ENCODE measurements at places on chromosomes 2 and 18. TPM values are rescaled to one million over a fixed set of nuclear protein-coding genes. Genes with fewer than 3 reads are reported as not detected.

GRCh38 chr2:37897511-37897910 is 27.6 kb upstream of the RMDN2 start:
- H3K4me1 ChIP-seq = no peaks in the 10 kb centered on the region
- H3K36me3 ChIP-seq = no peaks in the 10 kb centered on the region
- DNase-seq = no peak
- no peaks in the 10 kb centered on the region for H3K27me3 ChIP-seq
- H3K27ac ChIP-seq = no peak overlapping the region
- no peak overlapping the region for H3K4me3 ChIP-seq

- H3K36me3 ChIP-seq = no peaks in the 10 kb centered on the region
- no peak for DNase-seq
- H3K27ac ChIP-seq = no peak overlapping the region
- no peak overlapping the region for H3K4me3 ChIP-seq
These were observed 306.2 kb downstream of the ALK start for GRCh38 chr2:29615183-29615582.

DNA sequence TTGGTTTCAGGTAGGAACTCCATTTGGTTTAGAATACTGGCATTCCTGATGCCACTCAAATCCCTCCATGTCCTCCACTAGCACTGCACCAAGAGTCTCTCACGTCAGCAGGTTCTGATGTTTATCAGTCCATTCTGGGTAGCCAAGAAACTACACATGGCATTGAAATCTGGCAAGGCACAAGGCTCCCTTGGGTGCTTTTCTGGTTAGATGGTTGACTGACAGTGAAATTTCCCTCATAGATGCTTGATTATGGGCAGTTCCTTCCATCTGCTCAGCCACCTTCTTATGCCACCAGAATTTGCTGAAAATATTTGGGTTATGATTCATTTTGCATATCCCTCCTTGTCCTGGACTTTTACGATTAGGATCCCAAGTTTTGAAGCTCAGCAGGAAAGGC is 32.6 kb downstream of the EDAR start:
- H3K36me3 ChIP-seq = no peaks in the 10 kb centered on the region
- no peak overlapping the region for H3K27ac ChIP-seq
- no peak overlapping the region for H3K4me3 ChIP-seq
- H3K4me1 ChIP-seq = no peaks in the 10 kb centered on the region

DNA sequence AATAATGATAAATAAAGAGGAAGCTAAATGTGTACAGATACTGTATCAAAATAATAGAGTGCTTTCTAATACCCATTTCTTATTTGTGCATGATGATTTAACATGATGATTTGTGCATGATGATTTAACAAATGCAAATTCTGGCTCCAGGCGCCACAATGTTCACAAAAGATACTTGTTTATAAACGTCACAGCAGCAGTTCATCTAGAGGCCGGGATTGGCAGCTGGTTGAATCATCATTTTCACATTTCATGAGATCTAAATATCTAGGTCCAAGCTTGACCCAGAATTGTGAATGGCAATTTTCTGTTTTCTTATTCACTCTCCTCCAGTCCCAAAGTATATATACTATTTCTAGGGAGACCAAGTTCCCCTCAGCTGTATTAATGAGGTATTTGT is 322.0 kb downstream of the SUCLG1 start:
- DNase-seq = no peak
- no peaks in the 10 kb centered on the region for H3K4me1 ChIP-seq
- no peaks in the 10 kb centered on the region for H3K36me3 ChIP-seq
- no peaks in the 10 kb centered on the region for H3K27me3 ChIP-seq

DNA sequence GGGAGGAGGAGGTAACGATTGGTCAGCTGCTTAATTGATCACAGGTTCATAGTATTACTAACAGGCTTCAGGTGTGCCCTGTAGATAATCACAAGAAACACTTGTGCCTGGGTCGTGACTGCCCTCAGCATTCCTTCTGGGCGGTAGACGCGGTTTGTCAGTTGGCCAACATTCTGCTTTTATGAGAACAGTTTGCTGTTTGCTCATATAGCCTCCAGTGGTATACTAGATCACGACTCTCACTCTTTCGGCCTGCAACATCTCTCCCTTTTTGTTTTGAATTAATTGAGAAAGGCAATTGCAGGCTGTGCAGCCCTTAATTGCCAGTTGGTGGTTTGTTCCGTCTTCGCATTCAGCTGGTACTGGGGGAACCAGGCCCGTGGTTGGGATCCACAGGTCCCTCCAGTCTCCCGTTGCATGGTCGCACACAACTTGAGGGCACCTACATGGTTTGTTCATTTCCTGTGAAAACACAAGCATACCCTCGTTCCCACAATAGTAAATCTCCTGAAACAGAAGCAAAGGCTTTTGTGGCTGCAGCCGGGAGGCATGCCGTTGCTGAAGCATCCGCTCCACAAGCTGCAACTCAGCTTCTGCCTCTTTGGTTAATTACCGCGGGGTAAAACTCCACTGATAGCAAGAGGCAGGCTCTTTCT is 30.3 kb upstream of the GPR17 start:
- DNase-seq = no peak
- H3K36me3 ChIP-seq = no peaks in the 10 kb centered on the region
- H3K27ac ChIP-seq = no peak overlapping the region
- no peak overlapping the region for H3K4me3 ChIP-seq

DNA sequence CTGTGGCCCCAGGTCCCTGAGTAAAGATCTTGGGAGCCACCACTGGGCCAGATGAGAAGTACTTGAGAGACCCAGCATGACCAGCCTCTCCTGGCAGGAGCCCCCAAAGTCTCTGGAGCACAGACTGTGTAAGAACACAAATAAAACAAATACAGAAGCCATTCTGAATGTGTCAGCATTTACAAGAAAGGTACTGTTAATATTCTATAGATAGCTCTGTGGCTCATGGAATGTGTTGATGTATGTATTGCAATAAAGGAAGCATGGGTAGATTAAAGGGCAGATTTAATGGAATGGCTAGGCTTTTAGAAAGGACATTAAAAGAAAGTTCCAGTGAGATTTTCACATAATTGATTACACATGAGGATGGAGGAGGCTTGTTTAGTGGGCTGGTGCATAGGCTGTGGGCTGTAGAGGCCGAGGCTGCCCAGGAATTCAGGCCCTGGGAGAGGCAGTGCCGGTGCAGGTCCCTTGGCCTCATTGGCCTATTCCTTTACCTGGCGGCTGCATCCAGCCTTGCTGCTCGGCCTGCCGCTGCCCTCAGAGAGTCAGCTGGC is 127.7 kb upstream of the DLX2 start:
- no peaks in the 10 kb centered on the region for H3K27me3 ChIP-seq
- no peak overlapping the region for H3K4me3 ChIP-seq
- H3K4me1 ChIP-seq = no peaks in the 10 kb centered on the region
- no peak overlapping the region for H3K27ac ChIP-seq

- no peak for DNase-seq
- H3K36me3 ChIP-seq = no peaks in the 10 kb centered on the region
- H3K27me3 ChIP-seq = no peaks in the 10 kb centered on the region
- no peaks in the 10 kb centered on the region for H3K4me1 ChIP-seq
These were observed 958.8 kb upstream of the NRXN1 start for GRCh38 chr2:51990684-51991083.

GRCh38 chr2:84515788-84516187 is 510 bp upstream of the DNAH6 start:
- H3K36me3 ChIP-seq = no peaks in the 10 kb centered on the region
- no peak overlapping the region for H3K4me3 ChIP-seq
- no peak overlapping the region for H3K27ac ChIP-seq
- H3K4me1 ChIP-seq = no peaks in the 10 kb centered on the region

GRCh38 chr2:218964041-218964771 is 4.7 kb downstream of the CDK5R2 start:
- H3K27ac ChIP-seq = no peak overlapping the region
- H3K36me3 ChIP-seq = no peaks in the 10 kb centered on the region
- no peaks in the 10 kb centered on the region for H3K4me1 ChIP-seq

GRCh38 chr2:181858600-181858999 is 32.9 kb upstream of the ITPRID2 start:
- no peaks in the 10 kb centered on the region for H3K27me3 ChIP-seq
- no peak for DNase-seq
- no peak overlapping the region for H3K4me3 ChIP-seq
- no peak overlapping the region for H3K27ac ChIP-seq
- H3K36me3 ChIP-seq = no peaks in the 10 kb centered on the region

DNA sequence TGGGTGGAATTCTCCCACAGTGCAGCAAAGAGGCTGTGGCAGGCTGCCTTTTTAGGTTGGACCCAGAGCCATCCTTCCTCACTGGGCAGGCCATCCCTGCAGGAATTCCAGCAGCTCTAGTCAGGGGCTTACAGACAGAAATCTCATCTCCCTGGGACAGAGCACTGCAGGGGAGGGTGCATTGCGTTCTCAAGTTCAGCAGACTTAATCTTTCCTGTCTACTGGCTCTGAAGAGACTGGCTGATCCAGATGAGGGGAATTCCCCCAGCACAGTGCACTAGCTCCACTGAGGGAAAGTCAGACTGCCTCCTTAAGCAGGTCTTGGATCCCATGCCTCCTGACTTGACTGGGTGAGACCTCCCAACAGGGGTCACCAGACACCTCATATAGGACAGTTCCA is 899.7 kb upstream of the VRK2 start:
- H3K27me3 ChIP-seq = no peaks in the 10 kb centered on the region
- H3K27ac ChIP-seq = no peak overlapping the region
- H3K4me3 ChIP-seq = no peak overlapping the region
- no peak for DNase-seq
- H3K36me3 ChIP-seq = no peaks in the 10 kb centered on the region
- no peaks in the 10 kb centered on the region for H3K4me1 ChIP-seq

- no peaks in the 10 kb centered on the region for H3K4me1 ChIP-seq
- no peak overlapping the region for H3K4me3 ChIP-seq
- DNase-seq = no peak
These were observed 27.0 kb downstream of the ZNF892 start for GRCh38 chr2:95234286-95234785.

DNA sequence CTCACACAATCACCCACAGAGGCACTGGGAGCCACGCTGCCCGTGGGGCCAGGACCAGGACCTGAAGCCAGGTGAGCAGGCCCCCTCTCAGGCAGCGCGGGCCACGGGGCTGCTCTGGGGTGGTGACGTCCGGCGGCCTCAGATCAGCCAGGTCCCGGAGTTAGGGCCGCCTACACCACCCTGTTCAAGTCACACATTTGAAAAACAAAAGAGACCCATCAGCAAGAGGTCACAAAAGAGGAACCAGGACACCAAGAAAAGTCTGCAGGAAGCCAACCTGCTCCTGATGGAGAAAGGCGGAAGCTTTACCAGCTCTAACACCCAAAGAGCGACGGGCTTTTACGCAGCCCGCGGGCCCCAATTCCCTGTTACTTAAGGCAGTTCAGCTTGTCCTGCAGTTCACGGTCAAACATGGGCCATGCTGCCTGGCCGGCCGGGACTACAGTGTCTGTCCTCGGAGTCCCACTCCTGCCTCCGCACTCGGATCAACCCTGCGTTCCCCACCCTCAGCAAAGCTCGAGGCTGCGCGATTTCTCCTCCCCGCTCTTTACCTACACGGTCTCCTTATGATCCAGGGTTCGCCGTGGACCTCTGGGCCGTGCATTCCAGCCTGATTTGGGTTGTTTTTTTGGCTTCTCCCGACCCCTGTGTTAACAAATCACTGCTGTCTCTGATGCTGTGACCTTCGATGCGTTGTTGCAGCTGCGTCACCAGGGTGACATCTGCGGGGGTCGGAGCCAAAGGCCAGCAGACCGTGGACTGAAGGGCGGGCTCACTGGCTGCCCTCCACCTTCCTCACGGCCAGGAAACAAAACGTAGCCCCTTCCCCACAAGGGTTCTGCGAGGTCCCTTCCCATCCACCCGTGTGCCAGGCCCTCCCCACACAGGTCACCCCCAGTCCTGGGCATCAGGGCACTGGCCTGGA is 31.0 kb downstream of the SNORC start:
- no peaks in the 10 kb centered on the region for H3K4me1 ChIP-seq
- no peaks in the 10 kb centered on the region for H3K27me3 ChIP-seq
- H3K36me3 ChIP-seq = no peaks in the 10 kb centered on the region
- H3K4me3 ChIP-seq = no peak overlapping the region
- no peak overlapping the region for H3K27ac ChIP-seq

GRCh38 chr2:223786943-223787342 is 50.4 kb downstream of the AP1S3 start:
- no peak overlapping the region for H3K4me3 ChIP-seq
- no peak overlapping the region for H3K27ac ChIP-seq
- no peak for DNase-seq

- H3K4me1 ChIP-seq = no peaks in the 10 kb centered on the region
- no peak for DNase-seq
- no peak overlapping the region for H3K4me3 ChIP-seq
- H3K27ac ChIP-seq = no peak overlapping the region
These were observed 24.8 kb upstream of the RPE start for GRCh38 chr2:209977386-209978239.

GRCh38 chr2:23145460-23145859 is 239.5 kb upstream of the KLHL29 start:
- H3K27ac ChIP-seq = no peak overlapping the region
- H3K4me1 ChIP-seq = no peaks in the 10 kb centered on the region
- no peaks in the 10 kb centered on the region for H3K36me3 ChIP-seq
- DNase-seq = no peak

DNA sequence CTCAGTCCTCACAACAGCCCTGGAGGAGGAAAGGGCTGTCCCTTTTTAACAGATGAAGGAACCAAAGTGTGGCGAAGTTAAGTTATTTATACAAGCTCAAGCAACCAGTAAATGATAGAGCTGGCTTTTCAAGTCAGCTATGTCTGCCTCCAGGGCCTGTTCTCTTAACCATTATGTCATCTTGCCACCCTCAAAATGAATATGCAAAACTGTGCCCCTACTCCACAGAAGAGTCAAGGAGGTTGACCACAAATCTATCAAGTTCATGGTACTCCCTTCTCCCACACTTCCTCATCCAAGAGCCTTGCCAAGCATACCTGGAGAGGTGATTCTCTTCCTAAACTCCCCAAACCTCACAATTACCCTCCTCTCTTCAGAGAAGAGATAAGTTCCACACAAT is 37.3 kb upstream of the CREB1 start:
- H3K27ac ChIP-seq = no peak overlapping the region
- H3K27me3 ChIP-seq = no peaks in the 10 kb centered on the region
- H3K4me1 ChIP-seq = no peaks in the 10 kb centered on the region
- no peak overlapping the region for H3K4me3 ChIP-seq
- DNase-seq = no peak

DNA sequence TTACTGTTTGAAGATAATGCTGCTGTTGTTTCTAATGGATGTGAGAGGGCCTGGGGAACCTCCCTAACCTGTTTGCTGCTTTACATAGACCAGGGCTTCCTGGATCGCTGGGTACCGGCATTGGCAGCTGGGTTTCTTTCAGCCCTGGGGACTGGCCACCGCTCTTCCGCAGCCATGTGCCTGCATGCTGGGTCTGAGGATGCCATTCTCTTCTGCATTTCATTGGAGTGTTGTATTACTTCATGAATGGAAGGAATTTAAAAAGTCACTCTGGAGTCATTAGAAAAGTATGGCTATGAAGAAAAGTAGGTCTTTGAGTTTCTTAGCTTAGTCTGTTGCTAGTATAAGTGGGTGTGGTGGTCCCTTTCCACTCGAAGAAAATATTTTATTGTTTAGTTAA is 107.3 kb upstream of the MGAT5 start:
- no peak overlapping the region for H3K4me3 ChIP-seq
- H3K27me3 ChIP-seq = no peaks in the 10 kb centered on the region
- H3K27ac ChIP-seq = no peak overlapping the region
- no peak for DNase-seq

- H3K27ac ChIP-seq = no peak overlapping the region
- no peaks in the 10 kb centered on the region for H3K36me3 ChIP-seq
- no peak overlapping the region for H3K4me3 ChIP-seq
- DNase-seq = no peak
- H3K27me3 ChIP-seq = no peaks in the 10 kb centered on the region
- no peaks in the 10 kb centered on the region for H3K4me1 ChIP-seq
These were observed 13.1 kb upstream of the PPP1R1C start for GRCh38 chr2:181972431-181973170.

Gene LOXHD1
- total RNA-seq = 1.0 TPM

Gene XDH
- not detected for total RNA-seq

Gene PJVK
- 8.4 TPM for total RNA-seq

Gene SALL3
- not detected for total RNA-seq

Gene LINC00305
- total RNA-seq = not detected

Gene XIRP2
- total RNA-seq = 0.19 TPM

Measured in aorta (tissue), 5 donors.